ENCODE measurements at places on chromosomes 5 and 9. TPM values are rescaled to one million over a fixed set of nuclear protein-coding genes. Genes with fewer than 3 reads are reported as not detected.

Gene PLAC8L1
- not detected for total RNA-seq

Gene PCDHB5
- total RNA-seq = 1.3 TPM

DNA sequence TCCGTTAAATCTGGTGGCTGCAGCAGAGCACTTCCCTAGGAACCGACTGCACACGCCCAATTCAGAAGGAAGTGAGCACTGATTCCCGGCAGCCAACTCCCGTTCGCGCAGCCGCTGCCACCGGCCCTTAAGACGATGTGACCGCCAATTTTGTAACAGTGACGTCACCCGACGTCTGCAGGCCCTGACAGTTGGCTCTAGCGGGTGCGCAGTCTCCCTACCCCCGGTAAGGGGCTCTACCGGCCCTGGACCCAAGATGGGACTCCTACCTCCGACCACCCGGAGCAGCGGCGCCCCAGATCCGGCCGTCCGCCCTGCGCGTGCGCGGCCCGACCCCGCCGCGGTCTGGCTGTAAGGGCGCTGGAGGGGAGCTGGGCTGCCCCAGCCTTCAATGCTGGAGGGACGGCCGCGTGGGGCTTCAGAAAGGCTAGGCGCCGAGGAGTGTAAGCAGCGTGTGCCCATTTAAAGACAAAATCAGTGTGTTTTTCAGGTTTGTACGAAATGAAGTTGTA, 19.1 kb downstream of the DNAJA1 start:
- peak overlapping the region; percentile 66 for H3K27ac ChIP-seq
- H3K27me3 ChIP-seq = no peaks in the 10 kb centered on the region
- H3K4me3 ChIP-seq = peak overlapping the region; percentile 69
- peaks cover 14% of the 10 kb centered on the region for H3K4me1 ChIP-seq

- H3K27ac ChIP-seq = no peak overlapping the region
- no peaks in the 10 kb centered on the region for H3K27me3 ChIP-seq
- no peaks in the 10 kb centered on the region for H3K36me3 ChIP-seq
Measured at GRCh38 chr5:159410480-159410879, 80.2 kb upstream of the IL12B start.

GRCh38 chr9:126119731-126120130, 206.9 kb upstream of the MVB12B start:
- H3K27me3 ChIP-seq = peaks cover 26% of the 10 kb centered on the region
- no peaks in the 10 kb centered on the region for H3K36me3 ChIP-seq
- no peak overlapping the region for H3K27ac ChIP-seq
- DNase-seq = no peak

DNA sequence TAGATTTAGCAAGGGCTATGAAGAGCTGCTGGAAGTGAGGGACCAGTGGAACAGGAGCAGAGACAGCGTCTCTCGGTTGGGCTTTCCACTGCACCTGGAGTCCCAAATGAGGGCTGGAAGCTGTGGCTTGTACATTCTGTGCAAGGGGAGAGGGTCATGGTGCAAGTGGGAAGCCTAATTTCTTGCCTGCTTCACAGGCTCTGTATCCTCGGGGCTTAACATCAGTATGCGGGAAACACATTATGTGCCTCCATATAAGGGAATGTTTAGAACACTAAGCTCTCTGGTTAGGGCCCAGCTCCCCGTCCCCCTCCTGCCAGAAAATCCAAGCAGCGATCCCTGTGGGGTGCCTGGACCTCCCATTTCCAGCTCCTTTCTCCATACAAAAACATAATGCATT, 89.0 kb upstream of the NIPAL4 start:
- H3K4me3 ChIP-seq = no peak overlapping the region
- no peak overlapping the region for H3K27ac ChIP-seq
- no peak for DNase-seq
- H3K36me3 ChIP-seq = no peaks in the 10 kb centered on the region
- H3K27me3 ChIP-seq = no peaks in the 10 kb centered on the region
- H3K4me1 ChIP-seq = peaks cover 24% of the 10 kb centered on the region

Gene SLC6A19
- not detected for total RNA-seq

GRCh38 chr5:123949807-123950340, 437.9 kb downstream of the CSNK1G3 start:
- H3K4me1 ChIP-seq = peaks cover 16% of the 10 kb centered on the region
- 0 out of 2 replicates have a peak, but pooled peaks cover 12% of the 10 kb centered on the region for H3K27me3 ChIP-seq
- no peaks in the 10 kb centered on the region for H3K36me3 ChIP-seq
- H3K4me3 ChIP-seq = no peak overlapping the region

Gene RXRA
- total RNA-seq = 26.1 TPM

GRCh38 chr9:134335061-134335460, 8.8 kb downstream of the RXRA start:
- H3K4me3 ChIP-seq = no peak overlapping the region
- peaks cover 5% of the 10 kb centered on the region for H3K4me1 ChIP-seq
- H3K27me3 ChIP-seq = no peaks in the 10 kb centered on the region
- peak; percentile 59 for DNase-seq

DNA sequence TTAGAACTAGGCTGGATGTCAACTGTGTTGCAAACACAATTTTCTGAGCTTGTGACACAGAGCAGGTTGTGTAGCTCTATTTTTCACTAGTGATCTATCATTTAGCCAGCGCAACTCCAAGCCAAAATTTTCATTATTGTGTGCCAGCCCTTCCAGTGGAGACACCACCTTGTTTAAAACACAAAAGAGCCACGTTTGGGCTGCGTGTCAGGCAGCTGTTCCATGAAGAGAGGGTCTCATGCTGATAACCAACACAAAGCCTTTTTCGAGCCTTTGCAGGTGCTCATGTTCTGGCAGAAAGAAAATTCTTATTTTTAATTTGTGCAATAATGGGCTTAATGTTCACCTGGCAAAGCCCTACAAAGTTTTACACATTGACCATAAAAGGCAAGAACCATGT, 237.6 kb upstream of the RGMB start:
- no peak for DNase-seq
- no peaks in the 10 kb centered on the region for H3K4me1 ChIP-seq
- H3K27ac ChIP-seq = no peak overlapping the region
- no peaks in the 10 kb centered on the region for H3K27me3 ChIP-seq
- H3K36me3 ChIP-seq = no peaks in the 10 kb centered on the region

Gene CPEB4
- 16.3 TPM for total RNA-seq

DNA sequence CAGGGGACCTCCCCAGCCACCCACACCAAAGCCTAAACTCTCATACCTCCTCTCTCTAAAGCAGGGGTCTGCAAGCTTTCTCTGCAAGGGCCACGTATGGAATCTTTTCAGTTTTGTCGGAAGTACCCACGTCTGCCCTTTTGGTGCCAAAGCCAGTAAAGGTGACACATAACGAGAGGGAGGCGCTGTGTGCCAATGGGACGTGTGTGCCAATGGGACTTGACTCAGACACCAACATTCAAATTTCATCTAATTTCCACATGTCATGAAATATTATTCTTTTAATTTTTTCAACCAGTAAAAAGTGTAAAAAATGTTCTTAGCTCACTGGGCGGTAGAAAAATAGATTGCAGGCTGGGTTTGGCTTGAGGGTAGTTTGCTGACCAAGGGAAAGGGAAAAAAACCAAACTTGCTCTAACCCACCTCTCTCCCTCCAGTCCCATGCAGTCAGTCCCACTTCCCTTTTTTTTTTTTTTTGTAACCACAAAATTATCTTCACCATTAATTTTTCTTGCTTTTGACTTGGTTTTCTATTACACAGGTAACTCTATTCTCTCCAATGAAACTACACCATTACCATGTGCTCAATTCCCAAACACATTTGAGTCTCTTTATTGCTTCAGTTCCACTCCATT, 25.5 kb downstream of the OR2V1 start:
- no peak overlapping the region for H3K4me3 ChIP-seq
- H3K27me3 ChIP-seq = peaks cover 42% of the 10 kb centered on the region
- H3K4me1 ChIP-seq = no peaks in the 10 kb centered on the region
- no peak for DNase-seq

- no peaks in the 10 kb centered on the region for H3K36me3 ChIP-seq
- no peak overlapping the region for H3K27ac ChIP-seq
- H3K4me3 ChIP-seq = no peak overlapping the region
- DNase-seq = no peak
- no peaks in the 10 kb centered on the region for H3K4me1 ChIP-seq
- H3K27me3 ChIP-seq = no peaks in the 10 kb centered on the region
Measured at GRCh38 chr5:33206962-33207506, 233.7 kb upstream of the TARS1 start.

Gene TICAM2
- 1.9 TPM for total RNA-seq

All from GM23248 (cell line).